Prostate gland (tissue), 2 donors: ENCODE measurements at places on chromosomes 5 and 9. TPM values are rescaled to one million over a fixed set of nuclear protein-coding genes. Genes with fewer than 3 reads are reported as not detected.

Gene UBLCP1
- total RNA-seq, result 22.8 TPM

Gene PPP3R2
- 3.3 TPM for total RNA-seq

Gene BHMT2
- total RNA-seq, result 7.4 TPM

Gene KCNV2
- total RNA-seq, result not detected

Gene FIBCD1
- 13.2 TPM for total RNA-seq

Gene COL23A1
- total RNA-seq, result 6.1 TPM

Gene ANKRD31
- total RNA-seq, result 3.7 TPM

Gene IL33
- 13.8 TPM for total RNA-seq

Gene LHX6
- 2.7 TPM for total RNA-seq

Gene NUTM2G
- total RNA-seq, result not detected

Gene SPRY4
- total RNA-seq, result 7.5 TPM

Gene ADAMTS13
- total RNA-seq, result 2.8 TPM

Gene KLF4
- 41.4 TPM for total RNA-seq

Gene F2RL2
- total RNA-seq, result not detected

Gene NOXA1
- 7.5 TPM for total RNA-seq

Gene LYSMD3
- 11.8 TPM for total RNA-seq

Gene UNC5A
- 1.5 TPM for total RNA-seq

Gene CTXN3
- total RNA-seq, result not detected

Gene LIX1
- 1.0 TPM for total RNA-seq

Gene RUSC2
- 13.6 TPM for total RNA-seq

Gene LRRC26
- total RNA-seq, result 582 TPM

Gene OBP2A
- total RNA-seq, result 19.7 TPM

Gene NME5
- 6.6 TPM for total RNA-seq

Gene ANKRD34B
- total RNA-seq, result 0.18 TPM

Gene SYK
- total RNA-seq, result 43.6 TPM

Gene EMB
- 23.9 TPM for total RNA-seq

Gene MCTP1
- total RNA-seq, result 5.0 TPM

Gene SNX18
- total RNA-seq, result 80.4 TPM

Gene C8G
- not detected for total RNA-seq

Gene SLC1A3
- total RNA-seq, result 10.5 TPM
